ENCODE measurements at places on chromosomes 6 and 20. TPM values are rescaled to one million over a fixed set of nuclear protein-coding genes. Genes with fewer than 3 reads are reported as not detected.

DNA sequence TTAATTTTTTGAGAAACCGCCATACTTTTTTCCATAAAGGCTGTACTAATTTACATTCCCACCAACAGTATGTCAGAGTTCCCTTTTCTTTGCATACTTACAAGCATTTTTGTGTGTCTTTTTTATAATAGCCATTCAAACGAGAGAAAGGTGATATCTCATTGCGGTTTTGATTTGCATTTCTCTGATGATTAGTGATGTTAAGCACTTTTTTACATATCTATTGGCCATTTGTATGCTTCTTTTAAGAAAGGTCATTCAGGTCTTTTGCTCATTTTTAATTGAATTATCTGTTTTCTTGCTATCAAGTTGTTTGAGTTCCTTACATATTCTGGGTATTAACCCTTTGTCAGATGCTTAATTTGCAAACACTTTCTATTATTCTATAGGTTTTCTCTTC is 176.1 kb upstream of the UFL1 start:
- DNase-seq: no peak

GRCh38 chr6:12148841-12149240 is 136.7 kb downstream of the HIVEP1 start:
- DNase-seq: no peak

- no peak for DNase-seq
These were observed 2.2 kb upstream of the TAP2 start for GRCh38 chr6:32840604-32841246.

The EPPIN gene
- not detected for total RNA-seq

DNA sequence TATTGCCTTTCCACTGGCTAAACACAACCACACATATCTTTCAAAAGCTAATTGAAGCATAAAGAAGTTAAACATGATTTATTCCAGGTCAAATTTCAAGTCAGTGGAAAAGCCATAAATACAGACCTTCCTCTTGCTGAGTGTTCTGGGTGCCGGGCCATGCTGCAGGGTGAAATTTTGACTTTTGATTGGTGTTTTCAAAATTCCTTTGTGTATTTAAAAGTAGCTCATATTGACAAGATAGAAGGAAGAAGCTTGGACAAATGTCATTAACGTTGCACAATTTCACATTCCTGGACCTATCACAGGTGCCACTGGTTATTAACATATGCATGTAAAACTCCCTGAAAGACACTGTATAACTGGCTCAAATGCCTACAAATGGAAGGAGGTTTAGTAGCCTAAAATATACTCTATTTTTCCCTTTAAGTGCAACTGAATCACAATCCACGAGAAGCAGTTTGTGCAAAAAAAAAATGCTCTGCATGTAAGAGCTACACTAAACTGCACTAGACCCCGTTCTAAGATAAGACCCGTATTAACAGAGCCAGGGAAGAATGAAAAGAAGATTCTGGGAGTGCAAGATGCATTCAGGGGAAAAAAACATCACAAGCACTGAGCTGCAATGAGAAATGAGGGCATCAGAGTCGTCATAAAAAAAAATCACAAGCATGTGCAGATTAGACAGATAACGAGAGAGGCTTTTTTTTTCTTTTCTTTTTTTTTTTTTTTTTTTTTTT is 30.4 kb downstream of the ATXN1 start:
- DNase-seq: no peak

DNA sequence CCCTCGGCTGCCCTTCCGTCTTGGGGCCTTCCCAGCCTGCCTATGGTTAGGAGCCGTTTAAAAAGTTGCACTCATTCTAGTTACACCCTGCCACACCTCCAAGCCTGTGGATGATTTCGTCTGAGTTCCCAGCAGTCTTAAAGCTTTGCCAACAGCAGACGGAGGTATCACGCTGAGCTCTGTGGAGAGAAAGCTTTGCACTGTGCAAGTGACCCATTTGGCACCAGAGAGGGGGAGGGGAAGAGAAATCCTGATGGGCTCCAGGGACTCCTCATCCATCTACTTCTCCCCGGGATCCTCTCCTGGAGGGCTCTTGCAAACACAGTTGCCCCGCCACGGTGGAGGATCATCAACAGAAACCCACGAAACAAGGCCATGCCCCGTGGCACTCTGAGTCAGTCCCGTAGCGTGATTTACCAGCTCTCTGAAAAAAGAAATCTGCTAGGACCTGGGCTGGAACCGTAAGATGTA is 98.8 kb upstream of the CITED2 start:
- no peak for DNase-seq

GRCh38 chr6:20791944-20792343 is 257.7 kb downstream of the CDKAL1 start:
- DNase-seq: no peak

The PCSK2 gene
- total RNA-seq: 2.6 TPM

DNA sequence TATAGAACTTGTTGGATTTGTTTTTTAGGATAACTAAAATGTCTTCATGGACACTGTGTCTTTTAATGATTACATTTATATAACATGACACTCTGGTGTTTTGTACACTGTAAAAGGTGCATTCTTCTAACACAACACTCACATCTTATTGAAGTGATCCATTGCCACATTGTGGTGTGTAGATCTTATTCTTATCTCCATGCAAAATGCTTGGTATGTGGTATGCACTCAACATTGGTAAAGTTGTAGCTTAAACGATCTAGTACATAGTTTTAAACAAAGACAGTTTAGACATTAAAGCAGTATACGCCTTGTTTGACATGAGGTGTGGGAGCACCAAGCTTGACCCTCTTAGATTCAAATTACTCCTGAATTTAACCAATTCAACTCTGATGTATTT is 84.7 kb downstream of the SASH1 start:
- DNase-seq: no peak

GRCh38 chr20:20003031-20003954 is 13.9 kb upstream of the NAA20 start:
- DNase-seq: peak; percentile 48

The PRDM1 gene
- 16.9 TPM for total RNA-seq

DNA sequence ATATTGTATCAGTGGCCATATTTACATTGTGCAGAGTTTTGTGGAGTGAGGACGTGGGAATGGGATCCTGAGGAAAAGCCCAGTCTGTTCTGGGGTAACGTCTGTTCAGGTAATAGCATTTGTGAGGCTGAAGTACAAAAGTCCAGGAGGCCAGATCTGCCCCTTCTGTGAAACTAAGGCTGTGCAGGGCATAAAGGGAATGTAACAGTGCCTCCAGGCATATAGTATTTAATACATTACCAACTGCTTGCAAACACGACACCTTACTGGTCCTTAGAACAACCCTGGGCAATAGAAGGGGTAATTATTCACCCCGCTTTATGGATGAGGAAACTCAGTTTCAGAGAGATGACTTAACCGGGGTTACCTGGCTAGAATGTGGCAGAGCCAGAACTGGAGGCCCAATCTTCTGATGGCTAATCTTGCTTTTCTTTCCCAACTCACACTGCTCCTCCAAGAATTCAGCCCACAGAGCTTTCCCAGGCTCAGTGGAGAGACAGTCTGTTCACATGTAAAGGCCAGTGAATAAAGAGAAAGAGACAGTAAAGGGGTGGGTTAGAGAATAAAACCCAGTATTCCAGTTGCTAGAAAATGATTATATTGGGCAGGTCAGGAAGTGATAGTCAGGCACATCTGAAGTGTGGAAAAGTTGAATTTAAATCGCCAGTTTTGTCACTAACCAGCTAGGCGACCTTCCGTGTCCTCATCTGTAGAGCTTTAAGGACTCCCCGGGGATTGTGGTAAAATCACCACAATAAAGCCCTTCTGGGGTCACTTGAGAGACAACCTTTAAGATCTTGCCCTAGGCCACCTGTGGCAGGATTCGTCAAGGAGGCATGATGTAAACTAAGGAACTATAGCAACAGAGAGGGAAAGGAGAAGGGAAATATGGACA is 280.7 kb upstream of the CITED2 start:
- no peak for DNase-seq

GRCh38 chr6:17493286-17493685 is 99.9 kb downstream of the CAP2 start:
- no peak for DNase-seq

Measured in mucosa of gallbladder (tissue), 1 donor.